ENCODE measurements at places on chromosomes 4 and X.

DNA sequence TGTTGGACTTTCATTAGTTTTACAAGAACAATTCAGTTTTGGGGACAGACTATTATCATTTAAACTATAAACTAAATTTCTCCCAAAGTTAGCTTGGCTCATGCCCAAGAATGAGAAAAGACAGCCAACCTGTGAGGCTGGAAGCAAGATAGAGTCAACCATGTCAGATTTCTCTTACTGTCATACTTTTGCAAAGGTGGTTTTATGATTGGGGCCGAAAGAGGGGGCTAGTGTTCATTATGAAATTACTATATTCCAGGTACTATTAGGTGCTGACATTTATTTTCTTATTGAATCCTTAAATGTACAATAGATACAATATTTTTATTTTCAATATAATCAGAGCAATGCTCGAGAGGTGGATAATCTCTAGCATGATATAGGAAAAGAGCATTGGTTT is 30.6 kb downstream of the HERC6 start:
- DNase-seq, result no peak

DNA sequence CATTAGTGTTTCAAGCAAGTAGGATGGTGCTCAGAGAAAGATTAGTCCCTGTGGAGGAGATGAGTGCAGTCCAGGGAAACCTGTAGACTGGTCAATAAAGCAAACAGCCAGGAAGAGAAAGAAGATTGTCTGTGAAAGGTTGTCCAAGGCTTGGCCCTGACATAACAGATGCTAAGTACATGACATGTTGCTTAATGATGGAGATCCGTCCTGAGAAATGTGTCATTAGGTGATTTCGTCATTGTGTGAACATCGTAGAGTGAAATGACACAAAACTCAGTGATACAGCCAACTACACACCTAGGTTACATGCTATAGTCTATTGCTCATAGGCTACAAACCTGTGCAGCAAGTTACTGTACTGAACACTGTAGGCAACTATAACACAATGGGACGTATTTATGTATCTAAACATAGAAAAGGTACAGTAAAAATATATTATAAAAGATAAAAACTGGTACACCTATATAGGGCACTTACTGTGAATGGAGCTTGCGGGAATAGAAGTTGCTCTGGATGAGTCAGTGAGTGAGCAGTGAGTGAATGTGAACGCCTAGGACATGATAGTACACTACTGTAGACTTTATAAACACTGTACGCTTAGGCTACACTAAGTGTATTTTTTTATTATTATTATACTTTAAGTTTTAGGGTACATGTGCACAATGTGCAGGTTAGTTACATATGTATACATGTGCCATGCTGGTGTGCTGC is 9.0 kb upstream of the PRSS48 start:
- no peak for DNase-seq

GRCh38 chr4:94435874-94436273 is 15.9 kb upstream of the PDLIM5 start:
- no peak for DNase-seq

DNA sequence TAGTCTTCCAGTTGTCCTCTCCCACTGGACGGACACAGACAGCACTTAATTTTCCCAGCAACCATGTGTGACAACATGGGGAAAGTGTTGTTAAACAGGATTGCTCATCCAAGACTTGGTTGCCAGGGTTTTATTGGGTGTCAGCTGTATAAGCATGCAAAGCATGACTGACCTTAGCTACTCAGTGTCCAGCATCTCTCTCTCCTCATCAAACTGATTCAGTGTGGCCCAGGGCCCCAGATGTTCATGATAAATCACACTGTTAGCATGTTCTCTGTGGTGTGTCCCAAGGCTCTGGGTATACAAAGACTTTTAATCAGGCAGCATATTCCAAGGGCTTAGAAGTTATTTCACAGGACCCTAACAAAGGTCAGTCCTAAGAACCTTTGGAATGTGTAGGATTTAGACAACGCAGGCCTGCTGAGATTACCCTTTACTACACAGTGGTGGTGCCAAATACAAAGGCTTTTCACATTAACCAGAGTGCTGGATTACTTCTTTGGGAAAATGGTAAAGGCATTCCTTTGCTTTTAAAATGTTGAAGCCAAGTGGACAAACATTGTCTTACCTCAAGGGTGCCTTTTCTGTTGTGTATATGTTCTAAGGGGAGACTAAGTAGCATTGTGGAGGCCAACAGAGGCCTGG is 213.3 kb downstream of the GLUD2 start:
- no peak for DNase-seq

GRCh38 chr4:79330720-79331119 is 4.9 kb upstream of the NAA11 start:
- no peak for DNase-seq

DNA sequence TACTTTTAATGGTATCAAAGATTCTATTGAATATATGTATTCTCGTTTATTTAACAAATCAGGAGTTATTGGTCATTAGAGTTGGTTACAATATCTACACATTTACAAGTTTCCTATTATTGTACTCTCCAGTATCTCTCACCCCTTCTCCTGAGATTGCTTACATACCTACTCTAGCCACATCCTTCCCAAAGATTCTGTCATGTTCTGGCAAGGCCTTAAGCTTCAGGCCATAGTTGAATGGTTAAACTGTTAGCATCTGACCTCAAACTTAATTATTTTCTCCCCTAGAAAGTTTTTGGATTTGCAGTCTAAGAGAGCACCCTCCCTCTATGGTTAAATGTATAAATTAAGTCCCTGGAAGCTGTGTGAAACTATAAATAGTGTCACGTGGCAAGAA is 784.2 kb downstream of the GLUD2 start:
- no peak for DNase-seq

- DNase-seq, result no peak
Measured at GRCh38 chrX:16661495-16661894, 11.5 kb downstream of the S100G start.

- no peak for DNase-seq
Measured at GRCh38 chr4:105620640-105621323, 68.4 kb downstream of the ARHGEF38 start.

- no peak for DNase-seq
Measured at GRCh38 chrX:154063234-154063633, 34.3 kb downstream of the MECP2 start.

- no peak for DNase-seq
Measured at GRCh38 chrX:66863721-66864120, 224.8 kb upstream of the EDA2R start.
